ENCODE measurements at places on chromosomes 1 and 21. TPM values are rescaled to one million over a fixed set of nuclear protein-coding genes. Genes with fewer than 3 reads are reported as not detected.

BCAR3 gene
- 14.2 TPM for total RNA-seq

GPR25 gene
- not detected for total RNA-seq

SFN gene
- 254 TPM for total RNA-seq

TTLL7 gene
- 11.5 TPM for total RNA-seq

FYB2 gene
- total RNA-seq = 0.30 TPM

DNASE2B gene
- not detected for total RNA-seq

SYT14 gene
- 1.2 TPM for total RNA-seq

SPATA21 gene
- total RNA-seq = not detected

AKR7A3 gene
- total RNA-seq = 0.39 TPM

CHAF1B gene
- total RNA-seq = 1.6 TPM

OR2L8 gene
- not detected for total RNA-seq

AQP10 gene
- total RNA-seq = 0.20 TPM

C1orf210 gene
- 0.99 TPM for total RNA-seq

TEX38 gene
- not detected for total RNA-seq

UBE2U gene
- total RNA-seq = not detected

CD1B gene
- not detected for total RNA-seq

GOLT1A gene
- not detected for total RNA-seq

LIN28A gene
- total RNA-seq = not detected

Data from skin of body (tissue), 3 donors.